Sciatic nerve (tissue), 2 donors: ENCODE measurements at places on chromosomes 1 and 21.

DNA sequence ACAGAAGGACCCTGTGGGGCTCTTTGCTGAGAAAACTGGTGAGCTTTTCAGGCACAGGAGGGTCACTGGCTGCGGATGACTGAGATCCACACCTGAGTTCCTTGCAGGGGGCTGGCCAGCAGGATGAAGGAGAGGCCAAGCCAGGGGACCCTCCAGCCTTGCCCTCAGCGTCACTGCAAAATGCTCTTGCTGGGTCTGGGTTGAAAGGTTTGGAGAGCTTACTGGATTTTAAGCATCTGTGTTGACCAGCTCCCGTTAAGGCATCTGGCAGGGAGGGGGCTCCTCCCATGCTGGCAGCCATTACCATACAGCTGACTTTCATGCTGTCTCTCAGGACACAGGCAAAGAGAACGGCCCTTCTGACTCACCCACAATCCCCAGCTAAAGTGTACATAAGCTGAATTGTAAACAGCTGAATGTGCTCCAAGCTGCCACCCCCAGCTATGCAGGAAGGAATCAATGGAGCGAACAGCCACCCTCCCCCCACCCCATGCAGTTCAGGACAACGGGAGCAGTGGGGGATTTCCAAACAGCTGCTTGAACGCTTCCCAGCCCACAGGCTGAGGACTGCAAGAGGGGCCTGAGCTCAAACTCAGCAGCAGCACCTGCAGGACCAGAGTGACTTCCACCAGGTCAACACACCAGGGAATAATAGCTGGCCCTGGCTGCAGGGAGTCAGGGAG lies 21.3 kb upstream of the A3GALT2 start:
- DNase-seq: no peak

DNA sequence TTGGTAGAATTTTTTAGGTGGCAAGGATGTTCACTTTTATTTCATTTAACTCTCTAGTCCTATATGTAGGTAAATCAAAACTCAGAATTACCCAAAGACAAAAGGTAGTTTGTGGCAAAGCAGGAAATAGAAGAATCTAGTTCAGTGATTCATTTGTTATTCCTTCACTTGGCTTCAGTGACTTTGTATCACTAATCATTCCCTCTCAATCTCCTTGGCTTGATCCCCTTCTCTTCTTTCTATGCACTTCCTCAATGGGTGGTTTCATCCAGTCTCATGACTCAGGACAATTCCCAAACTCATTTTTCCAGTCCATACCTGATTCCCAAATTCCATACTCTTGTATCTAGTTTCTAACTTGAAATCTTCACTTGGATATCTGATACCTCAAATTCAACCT lies 64.9 kb downstream of the PRKACB start:
- DNase-seq: no peak

DNA sequence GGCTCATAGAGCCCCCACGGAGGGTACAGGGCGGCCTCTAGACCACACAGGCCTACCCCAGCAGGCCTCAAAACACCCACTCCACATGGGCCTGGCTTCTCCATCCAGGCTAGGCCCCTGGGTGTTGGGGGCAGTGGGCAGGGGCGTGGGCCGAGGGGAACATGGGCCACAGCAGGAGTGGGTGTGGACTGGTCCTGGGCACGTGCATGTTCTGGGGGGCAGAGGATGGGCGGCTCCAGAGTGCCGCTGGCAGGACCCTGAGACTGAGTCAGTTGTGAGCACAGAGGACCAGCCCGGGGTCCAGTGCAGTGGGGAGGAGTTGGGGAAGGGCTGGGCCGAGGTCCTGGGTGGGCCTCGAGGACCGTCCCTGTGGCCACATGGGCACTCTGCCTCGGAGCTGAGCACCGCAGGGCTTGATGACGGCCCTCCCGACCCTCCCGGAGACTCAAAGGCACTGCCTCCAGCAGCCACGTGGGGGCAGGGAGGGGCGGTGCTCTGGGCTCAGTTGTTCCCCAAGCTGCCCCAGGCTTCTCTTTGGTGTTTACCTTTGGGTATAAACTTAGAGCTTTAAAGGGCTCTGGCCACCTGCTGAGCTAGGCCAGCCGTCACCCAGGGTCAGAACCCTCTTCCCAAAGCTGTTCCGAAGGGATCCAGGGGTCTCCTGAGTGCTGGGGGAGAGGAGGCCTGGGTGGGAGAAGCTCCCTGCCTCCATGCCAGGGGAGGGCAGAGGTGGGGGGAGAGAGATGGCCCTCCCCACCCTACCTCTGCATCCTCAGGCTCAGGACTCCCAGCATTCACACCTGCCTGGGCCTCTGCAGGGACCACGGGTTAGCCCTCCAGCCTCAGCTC lies 79.9 kb downstream of the MORN1 start:
- no peak for DNase-seq

DNA sequence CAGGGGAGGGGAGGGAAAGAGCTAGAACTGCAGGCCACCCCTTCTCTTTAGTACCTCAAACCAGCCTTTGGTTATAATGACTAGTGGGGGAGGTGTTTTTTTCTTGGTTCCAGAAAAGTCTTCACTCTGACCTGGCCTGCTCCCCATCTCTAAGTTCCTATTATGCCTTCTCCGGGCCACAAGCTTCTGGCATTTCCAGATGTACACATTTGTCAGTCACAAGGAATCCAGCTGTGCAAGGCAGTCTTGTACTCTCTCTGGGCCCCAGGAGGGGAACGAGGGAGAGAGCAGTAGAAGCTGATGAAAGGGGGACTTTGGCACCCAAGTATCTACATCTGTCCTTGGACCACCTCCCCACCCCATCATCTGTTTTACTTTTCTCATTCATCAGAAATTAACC lies 2.7 kb upstream of the FALEC start:
- no peak for DNase-seq

DNA sequence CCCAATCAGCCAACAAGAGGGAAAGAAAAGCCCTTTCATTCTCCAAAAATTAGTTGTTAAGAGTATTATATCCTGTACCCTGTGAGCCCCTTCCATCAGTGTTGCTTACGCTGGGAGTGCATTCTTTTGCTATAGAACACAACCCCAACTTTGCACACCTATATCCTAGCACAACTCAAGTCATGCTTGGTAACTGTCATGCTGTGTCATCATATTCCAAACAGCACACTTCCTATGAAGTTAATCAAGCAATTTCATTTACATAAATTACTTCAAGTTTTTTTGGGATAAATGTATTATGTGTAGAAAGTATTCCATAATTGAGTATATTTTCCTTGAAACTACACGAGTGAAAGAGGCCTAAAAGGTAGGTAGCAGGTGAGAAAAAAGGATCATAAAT lies 20.0 kb downstream of the FUBP1 start:
- no peak for DNase-seq

- DNase-seq: no peak
Observed at GRCh38 chr1:48851638-48852037, 74.9 kb upstream of the BEND5 start.

GRCh38 chr1:31650161-31651088 lies 5.7 kb upstream of the PEF1 start:
- no peak for DNase-seq

DNA sequence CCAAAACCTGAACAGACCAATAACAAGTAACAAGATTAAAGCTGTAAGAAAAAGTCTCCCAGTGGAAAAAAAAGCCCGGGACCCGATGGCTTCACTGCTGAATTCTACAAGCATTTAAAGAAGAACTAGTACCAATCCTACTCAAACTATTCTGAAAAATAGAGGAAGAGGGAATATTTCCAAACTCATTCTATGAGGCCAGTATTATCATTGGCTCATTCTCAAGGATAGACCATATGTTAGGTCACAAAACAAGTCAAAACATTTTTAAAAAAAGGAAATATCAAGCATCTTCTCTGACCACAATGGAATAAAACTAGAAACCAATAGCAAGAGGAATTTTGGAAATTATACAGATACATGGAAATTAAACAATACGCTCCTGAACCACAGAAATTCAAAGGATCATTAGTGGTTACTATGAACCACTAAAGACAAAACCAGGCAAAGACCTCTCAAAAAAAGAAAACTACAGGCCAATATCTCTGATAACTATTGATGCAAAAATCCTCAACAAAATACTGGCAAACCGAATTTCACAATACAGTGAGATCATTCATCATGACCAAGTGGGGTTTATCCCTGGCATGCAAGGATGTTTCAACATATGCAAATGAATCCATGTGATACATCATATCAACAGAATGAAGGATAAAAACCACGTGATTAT lies 13.9 kb upstream of the IL20 start:
- DNase-seq: no peak

- DNase-seq: no peak
Observed at GRCh38 chr1:110234691-110235090, 24.6 kb downstream of the KCNC4 start.

DNA sequence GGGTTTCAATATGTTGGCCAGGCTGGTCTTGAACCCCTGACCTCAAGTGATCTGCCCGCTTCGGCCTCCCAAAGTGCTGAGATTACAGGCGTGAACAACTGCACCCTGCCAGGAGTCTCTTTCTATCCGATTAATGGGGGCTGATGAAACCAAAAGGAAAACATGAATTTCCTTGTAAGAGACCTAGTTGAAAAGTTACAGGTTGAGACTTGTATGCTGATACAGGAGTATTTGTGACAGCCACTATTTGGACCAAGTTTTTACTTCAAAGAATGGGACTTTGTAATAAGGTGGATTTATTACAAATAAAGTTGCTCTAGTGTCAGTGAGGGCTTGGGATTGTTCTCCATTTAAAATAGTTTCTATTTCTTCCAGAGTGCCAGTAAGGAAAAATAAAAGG lies 43.6 kb upstream of the TMEM61 start:
- no peak for DNase-seq

GRCh38 chr1:4447778-4448420 lies 206.5 kb upstream of the AJAP1 start:
- no peak for DNase-seq

- no peak for DNase-seq
Observed at GRCh38 chr1:8419861-8420260, 101.9 kb downstream of the SLC45A1 start.

DNA sequence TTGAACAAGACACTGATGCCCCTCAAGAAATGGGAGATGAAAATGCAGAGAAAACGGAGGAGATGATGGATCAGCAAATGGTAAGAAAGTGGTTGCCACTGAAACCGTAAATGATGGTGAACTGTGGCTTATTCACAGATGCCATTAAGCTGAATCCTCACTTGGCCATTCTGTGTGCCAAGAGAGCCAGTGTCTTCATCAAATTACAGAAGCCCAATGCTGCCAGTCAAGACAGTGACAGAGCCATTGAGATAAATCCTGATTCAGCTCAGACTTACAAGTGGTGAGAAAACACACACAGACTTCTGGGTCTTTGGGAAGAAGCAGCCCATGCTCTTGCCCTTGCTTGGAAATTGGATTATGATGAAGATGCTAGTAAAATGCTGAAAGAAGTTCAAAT lies 52.5 kb downstream of the NBPF6 start:
- DNase-seq: no peak

DNA sequence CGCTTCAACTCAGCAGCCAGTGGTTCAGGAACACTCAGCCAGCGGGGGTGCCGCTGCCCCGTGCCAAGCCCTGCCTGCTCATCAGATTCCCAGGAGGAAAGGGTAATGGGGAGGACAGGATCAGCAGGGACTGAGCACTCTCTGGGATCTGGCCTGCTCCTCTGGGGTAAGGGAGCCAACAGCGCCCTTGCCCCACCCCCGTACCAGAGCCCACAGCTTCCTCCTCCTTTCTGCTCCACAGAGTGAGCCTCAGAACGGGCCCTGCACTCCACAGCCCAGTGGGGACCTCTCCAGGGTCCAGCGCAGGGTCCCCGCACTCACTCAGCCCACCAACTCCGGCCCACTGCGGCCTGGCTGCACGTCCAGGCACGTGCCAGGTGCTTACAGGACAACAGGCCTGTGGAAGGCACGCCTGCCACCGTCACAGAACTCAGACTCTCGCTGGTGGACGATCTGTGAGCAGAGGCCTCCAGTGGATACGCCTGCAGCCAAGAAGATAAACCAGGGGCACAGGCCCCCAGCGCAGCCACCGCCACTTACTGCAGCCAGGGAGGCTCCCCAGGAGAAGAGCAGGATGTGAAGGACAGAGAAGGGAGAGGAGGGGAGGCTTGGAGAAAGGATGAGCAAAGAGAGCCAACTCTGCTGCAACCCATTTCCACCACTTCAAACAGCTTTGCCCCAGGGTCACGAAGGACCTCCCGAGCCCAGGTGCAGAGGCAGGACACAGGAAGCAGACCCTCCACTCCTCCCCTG lies 2.1 kb downstream of the MEGF6 start:
- no peak for DNase-seq

DNA sequence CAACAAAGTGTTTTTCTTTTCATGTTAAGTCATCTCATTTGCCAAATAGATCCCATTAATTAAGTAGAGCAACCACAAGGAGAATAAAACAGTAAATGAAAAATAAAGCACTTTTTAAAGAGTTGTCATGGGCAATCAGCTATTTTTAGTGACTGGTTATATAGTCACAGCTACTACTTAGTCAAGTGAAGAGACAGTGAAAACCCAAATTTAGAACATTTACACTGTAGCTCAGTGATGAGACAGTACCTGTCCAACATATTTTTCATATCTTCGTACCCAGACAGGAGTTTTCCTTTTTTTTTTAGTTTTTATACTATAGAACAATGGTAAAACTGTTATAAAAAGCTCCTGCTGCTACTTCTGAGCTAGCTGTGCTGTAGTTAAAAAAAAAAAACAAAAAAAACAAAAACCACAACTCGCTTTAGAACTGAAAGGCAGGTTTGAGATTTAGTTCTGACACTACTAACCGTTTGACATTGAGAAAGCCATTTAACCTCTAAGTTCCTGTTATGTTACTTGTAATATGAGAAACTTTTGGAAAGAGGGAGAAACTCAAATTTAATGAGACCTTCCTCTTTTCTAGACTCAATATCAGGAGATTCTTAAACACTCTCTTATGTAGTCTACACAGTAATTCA lies 777.5 kb downstream of the ADGRL2 start:
- DNase-seq: no peak

GRCh38 chr1:247376659-247377058 lies 39.3 kb upstream of the NLRP3 start:
- DNase-seq: no peak

DNA sequence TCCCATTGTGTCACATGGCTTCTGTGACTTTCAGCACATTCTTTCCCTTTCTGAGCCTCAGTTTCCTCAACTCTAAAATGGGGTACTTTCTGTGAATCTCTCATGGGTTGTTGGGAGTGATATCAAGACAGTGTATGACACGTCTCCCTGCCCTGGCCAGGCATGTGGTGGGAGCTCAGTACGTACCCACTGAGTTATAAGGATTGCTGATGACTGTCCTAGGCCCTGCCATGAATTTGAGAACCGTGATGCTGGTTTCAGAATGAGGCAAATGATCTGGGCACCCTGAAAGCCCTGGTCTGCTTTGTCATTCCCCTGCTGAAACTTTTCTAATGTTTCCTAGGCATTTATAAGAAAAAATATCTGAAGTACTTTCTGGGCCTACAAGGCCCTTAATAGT lies 3.6 kb downstream of the ZNF362 start:
- DNase-seq: no peak

GRCh38 chr1:5389101-5389885 lies 602.9 kb downstream of the NPHP4 start:
- DNase-seq: no peak

DNA sequence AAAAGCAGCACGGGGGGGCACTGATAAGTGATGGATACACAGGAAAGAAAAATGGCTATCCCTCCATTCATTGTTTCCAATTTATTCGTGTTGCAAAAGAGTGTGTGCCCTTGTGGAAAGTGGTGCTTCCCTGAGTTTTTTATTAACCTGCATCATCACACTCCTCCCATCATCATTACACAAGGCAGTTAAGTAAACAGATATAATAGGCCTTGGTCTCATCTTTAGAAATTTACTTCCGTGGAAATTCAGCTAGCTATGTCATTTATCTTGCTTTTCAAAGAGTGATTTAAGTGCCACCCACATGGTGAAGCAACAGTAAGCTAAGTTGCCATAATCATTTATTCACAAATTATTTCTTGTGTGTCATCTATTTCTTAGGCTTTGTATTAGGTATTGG lies 473.3 kb downstream of the NEGR1 start:
- no peak for DNase-seq
